Forelimb muscle (tissue), 1 donor: ENCODE measurements at places on chromosomes 4 and X.

DNA sequence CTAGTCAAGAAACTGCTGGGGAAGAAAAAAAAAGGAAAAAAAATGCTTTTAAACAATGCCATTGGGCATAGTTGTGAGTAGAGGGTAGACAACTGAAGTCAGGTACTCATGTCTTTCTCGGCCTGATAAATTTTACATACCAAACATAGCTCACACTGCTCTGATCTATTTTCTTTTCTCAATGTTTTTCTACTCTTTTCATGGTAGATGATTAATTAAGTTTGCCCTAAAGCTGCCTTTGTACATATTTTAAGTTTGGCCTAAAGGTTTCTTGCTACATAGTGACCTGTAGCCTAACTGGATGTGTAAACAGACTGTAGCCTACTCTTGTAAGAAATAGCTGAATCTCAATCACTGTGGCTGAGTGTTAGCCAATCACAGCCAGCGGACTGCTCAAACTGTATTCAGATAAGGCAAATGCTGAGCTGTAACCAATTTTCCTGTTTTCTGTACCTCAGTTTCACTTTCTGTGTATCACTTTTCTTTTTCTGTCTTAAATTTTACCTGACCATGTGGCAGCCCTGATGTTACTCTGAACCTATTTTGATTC is 121.0 kb downstream of the PCDH10 start:
- DNase-seq: no peak

- DNase-seq: no peak
Measured at GRCh38 chr4:106041294-106042002, 146.2 kb downstream of the NPNT start.

GRCh38 chr4:25310803-25311166 is 1.8 kb upstream of the ZCCHC4 start:
- no peak for DNase-seq

- no peak for DNase-seq
Measured at GRCh38 chr4:177879851-177880250, 437.6 kb upstream of the AGA start.

DNA sequence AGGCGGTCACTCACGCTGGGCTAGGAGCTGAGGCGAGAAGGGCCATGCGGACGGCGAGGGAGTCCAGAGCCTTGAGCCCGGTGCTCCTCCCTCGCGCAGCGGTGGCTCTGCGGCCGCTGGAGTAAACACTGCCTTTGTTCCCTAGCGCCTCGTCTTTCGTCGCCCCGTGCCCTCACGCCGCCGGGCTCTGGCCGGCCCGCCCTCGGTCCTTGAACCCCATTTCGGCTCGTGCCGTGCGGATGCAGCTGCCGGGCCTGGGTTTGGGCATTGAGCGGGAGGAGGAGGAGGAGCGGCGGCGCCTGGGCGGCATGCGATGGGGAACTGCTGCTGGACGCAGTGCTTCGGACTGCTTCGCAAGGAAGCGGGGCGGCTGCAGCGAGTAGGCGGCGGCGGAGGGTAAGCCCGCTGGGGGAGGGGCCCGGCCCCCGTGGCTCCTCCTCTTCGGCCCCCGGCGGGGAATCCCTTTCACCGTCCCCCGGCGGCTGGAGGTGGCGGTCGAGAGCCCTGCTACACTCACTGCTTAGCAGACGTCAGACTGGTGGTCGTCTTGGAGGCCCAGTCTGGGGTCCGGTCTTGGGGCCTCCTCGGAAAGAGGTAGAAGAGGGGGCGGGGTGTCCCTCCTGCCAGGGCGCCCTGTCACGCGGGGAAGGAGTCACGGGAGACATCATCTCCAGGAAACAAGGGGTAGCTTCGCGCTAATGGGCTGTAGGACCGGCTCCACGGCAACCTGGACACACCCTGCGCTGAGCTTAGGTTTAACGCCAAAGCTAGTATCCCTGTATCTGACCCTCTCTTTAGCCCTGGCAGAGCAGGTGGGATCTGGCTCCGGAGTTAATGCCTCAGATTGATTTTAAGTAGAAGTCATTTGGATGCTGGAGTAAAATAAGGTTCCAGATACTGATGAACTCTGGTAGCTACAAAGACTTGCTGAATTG is at the start of gene AP1AR:
AP1AR (plus strand) TSS at position 9 of the 935 bp plus-strand sequence; CDS start at position 314, 305 bp downstream.
- DNase-seq: no peak

DNA sequence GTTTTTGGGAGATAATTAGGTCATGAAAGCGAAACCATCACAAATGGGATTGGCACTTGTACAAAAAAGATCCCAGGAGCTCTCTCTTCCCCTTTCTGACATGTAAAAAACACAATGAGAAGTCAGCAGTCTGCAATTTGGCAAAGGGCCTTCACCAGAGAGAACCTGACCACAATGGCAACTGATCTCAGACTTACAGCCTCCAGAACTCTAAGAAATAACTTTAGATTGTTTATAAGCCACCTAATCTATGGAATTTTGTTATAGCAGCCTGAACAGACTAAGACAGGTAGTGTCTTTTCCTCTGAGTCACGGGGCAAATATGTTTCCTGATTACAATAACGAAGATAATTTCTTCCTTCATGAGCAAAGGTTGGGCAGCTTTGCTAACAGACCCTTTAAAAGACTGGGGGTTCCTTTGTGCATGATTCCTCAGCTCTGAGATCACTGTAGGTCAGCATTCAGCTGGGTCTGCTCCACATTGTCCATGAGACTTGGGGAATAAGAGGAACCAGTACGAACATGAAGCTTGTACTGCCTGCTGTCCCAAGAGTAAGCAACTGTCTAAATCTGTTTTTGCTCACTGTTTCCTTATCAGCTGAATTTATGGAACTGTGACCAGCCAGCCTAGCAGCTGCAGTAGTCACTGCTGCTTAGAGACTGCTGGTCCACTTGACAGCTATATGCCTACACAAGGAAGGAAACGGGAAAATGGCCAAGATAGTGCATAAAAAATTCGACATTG is 191.6 kb downstream of the ANAPC10 start:
- no peak for DNase-seq

- no peak for DNase-seq
Measured at GRCh38 chr4:83334425-83335241, at the start of gene HPSE. Gene HPSE, minus strand, starts transcription at chr4:83334848. Its CDS starts 66 bp downstream, at chr4:83334782.

- DNase-seq: no peak
Measured at GRCh38 chr4:38073596-38074234, 113.5 kb downstream of the PTTG2 start.

- DNase-seq: no peak
Measured at GRCh38 chr4:188399834-188400233, 260.6 kb downstream of the TRIML1 start.

GRCh38 chrX:44447214-44447613 is 95.4 kb downstream of the FUNDC1 start:
- DNase-seq: no peak

GRCh38 chr4:139689093-139689722 is 23.6 kb downstream of the MGST2 start:
- DNase-seq: no peak

GRCh38 chr4:102759831-102760644 is 730 bp downstream of the MANBA start:
- no peak for DNase-seq

- no peak for DNase-seq
Measured at GRCh38 chr4:22202975-22203710, 254.6 kb upstream of the KCNIP4 start.

- no peak for DNase-seq
Measured at GRCh38 chr4:168265327-168265726, 53.2 kb downstream of the DDX60 start.

DNA sequence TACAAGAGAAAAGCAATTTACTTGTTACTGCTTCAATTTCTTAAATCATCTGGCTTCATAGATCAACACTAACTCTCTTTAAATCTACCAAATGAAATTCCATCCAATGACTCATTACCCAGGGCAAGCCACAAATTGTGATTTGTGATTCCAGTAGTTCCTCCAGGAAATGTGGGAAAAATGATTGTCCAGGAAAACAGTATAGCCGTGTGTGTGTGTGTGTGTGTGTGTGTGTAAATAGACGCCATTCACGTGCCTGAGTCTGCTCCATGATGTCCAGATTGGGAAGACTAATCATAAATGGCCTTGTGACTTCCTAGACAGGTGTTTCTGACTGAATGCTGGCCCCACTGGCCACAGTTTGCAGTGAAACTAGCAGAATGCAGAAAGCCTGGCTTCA is 121.3 kb downstream of the HS6ST2 start:
- DNase-seq: no peak

- DNase-seq: no peak
Measured at GRCh38 chrX:120253784-120254183, 3.2 kb downstream of the ZBTB33 start.

DNA sequence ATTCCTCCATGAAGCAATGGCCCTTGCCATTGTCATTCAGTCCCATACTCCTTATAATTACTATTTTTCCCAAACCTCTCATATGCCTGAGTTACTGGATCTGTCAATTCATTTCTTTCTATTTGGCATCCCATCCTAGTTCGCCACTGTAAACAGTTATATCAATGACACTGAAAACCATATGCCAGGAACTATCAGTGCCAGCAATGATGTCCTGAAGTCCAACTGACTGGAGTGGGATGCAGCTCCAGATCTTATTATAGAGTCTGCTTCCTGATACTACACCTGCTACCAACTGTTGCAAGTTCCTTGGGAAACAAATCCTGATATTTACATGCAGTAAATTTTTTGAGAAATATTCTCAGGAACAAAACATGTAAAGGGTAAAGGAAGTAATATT is 27.0 kb upstream of the BANK1 start:
- no peak for DNase-seq

- DNase-seq: no peak
Measured at GRCh38 chr4:115159141-115159540, 45.7 kb upstream of the NDST4 start.

DNA sequence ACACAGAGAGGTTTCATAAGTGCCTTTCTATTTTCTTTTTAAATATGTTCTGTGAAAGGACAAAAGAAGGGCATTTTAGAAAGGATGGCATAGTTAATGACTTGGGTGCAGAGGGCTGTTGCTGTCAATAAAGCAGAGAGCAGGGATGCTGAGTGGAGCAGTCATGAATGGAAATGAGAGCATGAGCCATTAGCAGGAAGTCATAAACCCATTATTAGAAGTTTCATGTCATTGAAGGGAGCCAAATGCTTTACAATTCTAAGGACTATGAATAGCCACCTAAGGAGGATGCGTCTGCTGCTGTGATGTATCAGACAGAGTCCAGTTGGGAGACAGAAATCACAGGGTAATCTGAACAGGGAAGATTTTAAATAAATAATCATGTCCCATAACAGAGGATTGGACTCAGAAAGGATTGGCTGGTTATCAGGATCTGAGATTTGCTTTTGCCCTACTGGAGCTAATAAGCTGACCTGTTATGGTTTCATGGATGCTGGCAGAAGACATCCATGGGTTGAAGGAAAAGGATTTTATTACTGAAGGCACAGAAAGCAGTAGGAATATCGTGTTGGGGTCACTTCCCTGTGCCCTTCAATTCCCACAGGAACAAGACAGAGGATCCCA is 47.5 kb upstream of the WDR19 start:
- DNase-seq: no peak

GRCh38 chr4:47493238-47494123 is 8.4 kb downstream of the ATP10D start:
- no peak for DNase-seq

GRCh38 chr4:104393655-104394324 is 100.9 kb downstream of the CXXC4 start:
- DNase-seq: no peak

DNA sequence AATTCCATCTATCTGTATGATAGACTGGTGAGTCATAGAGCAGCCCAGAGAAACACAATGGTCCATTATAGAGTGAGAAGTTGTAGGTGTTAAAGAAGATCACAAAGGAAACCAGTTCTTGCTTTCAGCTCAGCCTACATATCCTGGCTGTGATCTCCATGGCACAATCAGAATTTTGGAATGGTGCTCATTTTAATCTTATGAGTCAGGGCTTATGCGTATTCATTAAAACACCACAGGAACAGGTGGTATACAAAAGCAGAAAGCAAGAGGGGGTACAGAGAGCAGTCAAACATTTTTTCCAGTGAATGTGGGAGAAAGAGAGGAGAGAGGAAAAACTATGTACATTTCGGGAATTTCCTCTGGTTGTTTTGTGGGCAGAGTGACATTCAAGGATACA is 126.9 kb downstream of the MFAP3L start:
- DNase-seq: no peak

DNA sequence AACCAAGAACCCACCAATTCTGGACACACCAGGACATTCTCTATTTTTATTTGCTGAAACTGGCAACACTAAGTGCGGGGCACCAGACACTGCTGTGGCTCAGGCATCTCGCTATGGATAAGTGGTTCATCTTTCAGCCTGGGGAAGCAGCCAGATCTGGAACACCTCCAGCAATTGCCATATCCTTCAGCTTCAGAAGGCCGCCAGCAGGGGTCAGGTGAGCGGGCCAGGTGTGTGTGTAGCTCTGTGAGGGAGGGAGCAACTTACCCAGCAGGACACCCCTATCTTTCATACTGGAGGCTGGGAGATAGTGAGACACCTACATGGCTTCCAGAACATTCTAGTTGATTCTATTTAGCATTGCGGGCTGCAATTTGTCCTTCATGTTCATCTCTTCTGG is 57.0 kb upstream of the GBA3 start:
- no peak for DNase-seq

- DNase-seq: no peak
Measured at GRCh38 chr4:151990201-151990600, 229.4 kb upstream of the GATB start.

GRCh38 chr4:47704693-47705325 is 133.1 kb downstream of the CORIN start:
- no peak for DNase-seq

GRCh38 chr4:137705171-137705783 is 173.0 kb upstream of the PCDH18 start:
- peak; percentile 83 for DNase-seq

DNA sequence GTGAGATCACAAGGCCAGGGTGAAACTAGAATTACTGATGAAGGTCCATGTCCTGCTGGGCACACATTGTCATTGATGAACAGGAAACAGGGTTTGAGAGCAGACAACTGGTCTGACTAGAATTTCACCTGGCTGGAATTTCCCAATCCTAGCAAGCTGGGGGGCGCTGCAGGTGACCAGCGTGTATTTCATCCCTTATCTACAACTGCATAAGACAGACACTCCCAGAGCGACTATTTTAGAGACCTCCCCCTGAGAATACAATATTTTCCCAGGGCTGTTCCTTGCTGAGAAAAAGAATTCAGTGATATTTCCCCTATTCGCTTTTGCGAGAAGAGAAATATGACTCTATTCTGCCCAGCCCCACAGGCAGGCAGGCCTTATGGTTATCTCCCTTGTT is 432.6 kb upstream of the GALNT7 start:
- DNase-seq: no peak

- DNase-seq: no peak
Measured at GRCh38 chr4:108052558-108053120, 63.0 kb downstream of the HADH start.

- no peak for DNase-seq
Measured at GRCh38 chrX:31670245-31670644, 598.4 kb upstream of the FTHL17 start.

DNA sequence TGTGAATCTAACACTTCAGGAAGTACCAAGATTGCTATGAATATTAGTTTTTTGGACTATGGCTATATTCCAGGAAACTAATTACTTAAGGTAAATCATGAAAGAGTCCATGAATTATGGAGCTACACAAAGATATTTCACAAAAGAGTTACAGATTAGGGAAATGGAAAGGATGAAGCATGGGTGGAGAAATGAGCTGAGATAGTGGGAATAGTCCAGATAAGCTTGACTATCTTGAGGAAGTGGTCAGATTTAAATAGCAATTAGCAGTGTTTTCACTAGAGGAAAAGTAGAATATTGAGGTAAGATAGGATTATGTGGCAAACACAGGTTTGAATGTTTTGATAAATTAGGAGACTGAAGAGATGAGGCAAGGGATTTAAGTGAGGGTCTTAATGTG is 42.1 kb upstream of the C1GALT1C1 start:
- no peak for DNase-seq
